ENCODE measurements at places on chromosomes 5 and 9.
A peak's percentile ranks its signal among the peaks of the same experiment; 100 is the strongest.

DNA sequence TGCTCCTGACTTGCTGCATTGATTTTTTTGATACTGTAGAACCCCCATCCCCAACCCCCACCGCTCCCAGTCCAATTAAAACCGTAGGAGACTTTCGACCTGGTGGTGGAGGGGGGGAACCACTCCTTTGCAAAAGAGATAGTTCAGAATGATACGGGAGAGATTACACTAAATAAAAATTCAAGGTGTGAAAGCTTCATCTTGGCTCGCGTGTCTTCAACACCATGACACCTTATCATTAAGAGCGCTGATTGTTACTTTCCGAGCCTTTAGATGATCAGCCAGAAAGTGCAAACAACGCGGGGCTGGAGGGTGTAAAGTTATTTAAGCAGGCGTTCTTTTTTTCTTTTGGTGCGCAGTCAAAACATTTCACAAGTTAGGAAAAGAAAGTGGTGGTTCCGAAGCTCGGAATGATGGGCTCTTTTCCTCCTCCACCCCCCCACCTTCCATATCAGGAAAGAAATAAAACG, 1.3 kb upstream of the ZNF462 start:
- DNase-seq = no peak

GRCh38 chr9:121884057-121884541, 209.0 kb downstream of the TTLL11 start:
- no peak for DNase-seq

- no peak for DNase-seq
Measured at GRCh38 chr9:12908895-12909294, 134.1 kb downstream of the LURAP1L start.

DNA sequence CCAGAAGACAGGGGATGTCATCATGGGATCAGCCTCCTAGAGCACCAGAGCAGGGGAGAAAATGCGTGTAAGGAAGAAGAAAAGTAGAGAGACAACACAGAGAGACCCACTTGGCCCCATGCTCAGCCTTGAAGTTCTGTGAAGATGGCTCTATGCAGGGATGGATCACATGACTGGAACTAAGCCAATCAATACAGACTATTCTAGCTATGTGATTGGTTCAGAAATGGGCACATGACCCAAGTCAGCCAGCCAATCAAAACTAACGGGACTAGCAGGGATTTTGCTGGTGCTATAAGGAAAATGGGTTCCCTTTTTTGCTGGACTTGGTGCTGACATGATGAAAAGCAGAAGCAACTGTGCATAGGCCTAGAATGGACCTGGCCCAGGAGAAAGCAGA, 173.0 kb upstream of the TBC1D2 start:
- DNase-seq = no peak

GRCh38 chr5:108093186-108093585, 288.7 kb downstream of the FBXL17 start:
- no peak for DNase-seq

GRCh38 chr5:95808686-95809413, 13.7 kb downstream of the GLRX start:
- peak; percentile 19 for DNase-seq

DNA sequence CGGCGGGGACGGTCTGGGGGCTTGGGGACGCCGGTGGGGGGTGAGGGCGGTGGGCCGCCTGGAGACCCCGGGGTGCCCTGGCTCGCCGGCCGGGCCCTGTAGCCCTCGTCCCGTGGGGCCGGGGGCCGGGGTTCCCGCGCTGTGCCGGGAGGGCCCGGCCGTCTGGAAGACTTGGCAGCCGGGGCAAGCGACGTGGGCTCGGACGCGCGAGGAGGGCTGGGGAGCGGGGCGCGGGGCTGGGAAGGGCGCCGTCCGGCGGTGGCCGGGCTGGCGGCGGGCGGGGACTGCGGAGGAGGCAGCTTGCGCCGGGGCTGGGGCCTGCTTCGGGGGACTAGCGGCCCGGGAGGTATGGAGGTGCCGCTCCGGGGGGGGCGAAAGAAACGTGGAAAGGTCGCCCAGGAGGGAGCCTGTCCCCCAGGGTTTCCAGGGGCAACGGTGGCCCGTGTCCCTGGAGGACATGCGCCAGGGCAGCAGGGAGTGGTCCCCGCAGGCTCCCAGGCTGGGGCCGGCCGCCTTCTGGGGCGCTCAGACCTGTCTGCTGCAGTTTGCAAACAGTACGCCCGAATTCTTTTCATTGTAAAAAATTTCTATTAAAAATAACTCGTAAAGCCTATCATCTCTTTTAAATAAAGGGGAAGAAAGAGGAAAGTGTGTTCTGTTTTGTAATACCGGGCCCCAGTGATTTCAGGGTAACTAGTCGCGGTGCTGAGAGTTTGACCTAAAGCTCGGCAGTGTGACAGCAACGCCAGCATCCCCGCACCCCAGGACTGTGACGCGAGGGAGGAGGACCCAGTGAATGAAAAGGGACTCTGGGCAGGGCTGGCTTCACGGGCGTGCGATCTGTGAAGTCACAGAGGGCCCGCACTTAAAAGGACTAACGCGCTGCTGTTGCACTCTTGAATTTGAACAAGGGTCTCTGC, 752 bp upstream of the ANKH start:
- DNase-seq = peak; percentile 11

GRCh38 chr9:85431339-85432102, 310.2 kb downstream of the AGTPBP1 start:
- no peak for DNase-seq

DNA sequence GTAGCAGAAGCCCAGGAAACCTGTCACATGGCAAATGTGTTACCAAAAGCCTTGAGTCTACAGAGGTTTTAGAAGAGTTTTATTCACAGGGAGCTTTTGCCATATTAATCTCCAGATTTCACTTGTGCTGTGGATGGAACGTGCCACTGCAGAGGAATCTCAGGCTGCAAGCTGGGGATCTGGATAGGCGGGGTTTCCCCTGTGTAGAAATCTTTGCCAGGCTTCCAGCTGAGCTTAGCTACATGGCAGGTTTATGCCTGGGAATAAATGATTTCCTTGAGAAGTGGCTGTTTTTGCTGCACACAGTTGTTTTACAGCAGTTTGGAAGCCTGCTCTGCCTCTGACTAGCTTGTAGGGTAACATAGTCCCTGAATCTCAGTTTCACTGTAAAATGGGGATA, 224.6 kb upstream of the PLPPR1 start:
- no peak for DNase-seq

DNA sequence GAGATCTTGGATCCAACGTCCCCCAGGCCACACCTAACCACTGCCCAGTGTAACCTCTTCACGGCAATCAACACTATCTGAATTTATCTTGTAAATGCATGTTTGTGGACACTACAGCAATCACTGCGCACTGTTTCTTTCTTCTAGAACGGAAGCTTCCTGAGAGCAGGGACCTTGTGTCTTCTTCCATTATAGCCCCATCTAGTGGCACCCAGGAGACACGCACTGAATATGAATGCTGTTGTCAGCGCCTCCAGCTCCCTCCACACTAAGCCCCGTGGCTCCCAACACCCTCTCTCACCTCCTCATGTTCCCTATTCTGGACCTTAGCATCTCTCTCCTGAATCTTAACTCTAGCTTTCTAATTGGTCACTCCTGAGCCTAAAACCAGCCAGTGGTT, 72.7 kb downstream of the SMIM23 start:
- no peak for DNase-seq

DNA sequence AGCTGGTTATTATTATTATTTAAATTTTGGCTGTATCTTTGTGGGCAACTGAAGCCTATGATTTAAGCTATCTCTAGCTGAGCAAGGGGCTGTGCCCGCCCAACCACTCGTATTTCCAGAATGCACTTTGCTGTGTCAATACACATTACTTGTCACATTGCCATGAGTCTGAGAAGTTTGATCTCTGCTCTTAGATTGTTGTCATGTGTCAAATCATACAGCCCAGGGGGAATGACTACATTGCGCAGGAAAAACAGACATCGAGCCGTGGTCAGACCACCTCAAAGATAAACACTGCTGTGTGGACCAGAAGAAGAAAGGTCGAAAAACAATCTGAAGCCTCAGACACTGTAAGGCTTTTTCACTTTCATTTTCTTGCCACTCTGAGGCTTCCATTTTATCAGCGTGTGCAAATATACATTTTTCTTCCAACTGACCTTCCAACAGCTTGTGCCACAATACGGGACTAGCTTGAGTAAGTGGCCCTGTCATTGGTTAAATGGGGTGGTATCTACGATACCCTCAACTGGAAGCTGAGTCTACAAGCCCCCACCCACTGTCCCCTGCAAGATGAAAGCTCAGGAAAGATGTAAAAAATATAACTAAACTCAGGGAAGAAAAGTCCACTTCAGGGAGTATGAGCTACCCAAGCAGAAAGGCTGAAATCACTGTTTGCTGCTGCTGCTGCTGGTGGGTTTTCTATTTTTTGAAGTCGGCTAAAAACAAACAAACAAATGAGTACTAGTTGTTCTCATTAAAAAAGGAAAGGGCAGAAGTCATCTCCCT, 603.0 kb downstream of the BNC2 start:
- no peak for DNase-seq

- DNase-seq = no peak
Measured at GRCh38 chr5:56200971-56201666, 32.0 kb downstream of the ANKRD55 start.

DNA sequence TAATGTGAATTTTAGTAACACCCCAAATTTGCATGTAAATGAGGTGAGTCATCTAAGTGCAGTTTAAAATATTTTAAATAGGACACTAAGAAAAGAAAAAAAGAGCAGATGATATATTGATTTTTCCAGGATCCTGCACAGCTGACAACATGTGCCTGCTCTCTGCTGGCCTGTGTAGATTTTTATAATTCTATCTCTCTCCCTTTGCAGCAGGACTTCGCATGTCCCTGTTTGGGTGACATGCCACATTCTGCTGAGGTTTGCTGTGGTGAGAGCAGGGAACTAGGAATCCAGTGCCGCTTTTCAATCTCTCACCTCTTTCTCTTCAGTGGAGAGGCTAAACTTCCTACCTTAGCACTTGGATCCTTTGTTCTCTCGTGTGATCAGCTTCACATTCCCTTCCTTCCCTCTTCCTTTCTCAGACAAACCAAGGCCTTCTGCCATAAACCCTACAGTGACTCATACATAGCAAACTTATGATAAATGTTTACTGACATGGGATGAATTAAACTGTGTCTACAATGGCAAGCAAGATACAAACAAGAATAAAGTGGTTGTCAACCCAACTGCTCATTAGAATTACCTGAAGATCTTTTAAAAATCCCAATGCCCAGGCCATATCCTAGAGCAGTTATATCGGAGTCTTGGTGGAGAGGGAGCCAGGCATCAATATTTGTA, 198.8 kb upstream of the EFNA5 start:
- DNase-seq = no peak

- no peak for DNase-seq
Measured at GRCh38 chr9:123111427-123112014, 78.1 kb downstream of the GPR21 start.

GRCh38 chr5:123597018-123597417, 85.0 kb downstream of the CSNK1G3 start:
- no peak for DNase-seq

DNA sequence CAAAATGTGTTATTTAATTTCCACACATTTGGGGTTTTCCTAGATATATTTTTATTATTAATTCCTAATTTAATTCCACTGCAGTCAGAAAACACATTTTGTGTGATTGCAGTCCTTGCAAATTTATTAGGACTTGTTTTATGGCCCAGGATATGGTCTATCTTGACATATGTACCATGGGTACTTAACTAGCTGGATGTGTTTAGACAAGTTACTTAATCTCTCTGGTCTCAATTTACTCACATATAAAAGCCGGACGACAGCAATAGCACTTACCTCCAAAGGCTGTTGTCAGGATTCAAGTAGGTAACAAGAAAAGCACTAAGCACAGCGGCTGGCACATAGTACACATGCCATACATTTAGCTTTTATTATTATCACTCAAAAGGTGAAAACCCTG, 118.2 kb upstream of the MSX2 start:
- no peak for DNase-seq

GRCh38 chr5:147617191-147617606, 107.3 kb upstream of the DPYSL3 start:
- DNase-seq = no peak

- DNase-seq = no peak
Measured at GRCh38 chr9:126697330-126697729, 83.6 kb downstream of the LMX1B start.

GRCh38 chr5:52668544-52669185, 119.1 kb upstream of the ITGA1 start:
- no peak for DNase-seq

DNA sequence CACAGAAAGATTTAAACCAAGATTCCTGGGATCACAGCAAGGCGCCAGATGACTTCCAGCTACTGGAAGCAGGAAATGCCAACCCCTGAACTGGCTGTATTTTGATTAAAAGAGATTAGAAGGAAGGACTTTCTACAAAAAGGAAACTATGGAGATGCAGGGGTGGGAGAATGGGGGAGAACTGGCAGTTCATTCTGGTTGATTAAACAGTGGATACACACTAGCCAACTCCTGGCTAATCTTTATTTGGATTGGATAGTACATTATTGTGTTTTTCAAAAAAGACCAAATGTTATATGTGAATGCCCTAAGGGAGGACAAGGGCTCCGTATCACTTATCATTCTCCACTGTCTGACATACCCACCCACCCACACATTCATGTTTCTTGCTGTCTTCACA, 93.2 kb downstream of the CDO1 start:
- DNase-seq = no peak

GRCh38 chr5:1292139-1292538, 2.7 kb downstream of the TERT start:
- DNase-seq = no peak

DNA sequence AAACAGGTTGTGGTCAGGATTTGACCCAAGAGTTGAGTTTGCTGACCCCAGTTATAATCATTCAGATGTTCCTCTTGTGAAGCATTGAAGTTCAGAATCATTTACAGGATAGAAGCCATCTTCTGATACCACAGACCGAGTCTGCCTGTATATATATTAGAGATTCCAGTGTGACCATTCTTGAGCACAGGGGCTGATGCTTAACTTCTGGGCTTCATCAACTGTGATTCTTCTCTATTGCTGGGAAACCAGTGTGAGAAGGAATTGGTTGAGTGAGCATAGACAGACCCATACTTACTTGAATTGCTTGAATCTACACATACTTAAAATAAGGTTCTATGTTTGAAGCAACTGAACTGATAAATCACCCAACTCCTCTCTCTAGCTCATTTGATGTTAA, 27.9 kb upstream of the PCAT7 start:
- no peak for DNase-seq
